DND-41 (cell line): ENCODE measurements at places on chromosomes 6 and 20.

DNA sequence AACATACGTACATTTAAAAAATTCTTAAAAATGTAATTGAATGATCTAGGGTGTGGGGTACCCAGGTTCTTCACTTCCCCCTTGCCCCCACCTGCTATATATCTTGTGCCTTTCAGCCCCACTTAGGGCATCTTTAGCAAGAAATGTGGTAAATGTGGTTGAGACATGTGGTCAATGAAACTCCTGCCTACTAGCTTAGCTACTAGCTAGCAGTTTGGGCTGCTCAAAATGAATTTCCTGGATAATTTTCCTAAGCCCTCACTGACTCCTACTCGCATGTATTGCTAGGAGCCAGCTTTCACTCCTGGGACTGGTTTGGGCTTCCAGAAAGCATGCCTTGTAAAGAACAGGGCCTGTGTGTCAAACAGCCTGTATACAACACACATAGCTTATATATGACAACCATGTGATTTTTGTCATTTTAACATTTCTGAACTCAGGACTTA lies 257.3 kb downstream of the ATXN1 start:
- H3K36me3 ChIP-seq: no peaks in the 10 kb centered on the region
- DNase-seq: peak; percentile 8
- peaks cover 22% of the 10 kb centered on the region for H3K4me1 ChIP-seq
- no peak overlapping the region for H3K27ac ChIP-seq
- H3K4me3 ChIP-seq: no peak overlapping the region
- H3K27me3 ChIP-seq: no peaks in the 10 kb centered on the region

GRCh38 chr20:50123418-50123817 lies 10.5 kb upstream of the UBE2V1 start:
- H3K4me1 ChIP-seq: no peaks in the 10 kb centered on the region
- no peak overlapping the region for H3K4me3 ChIP-seq
- H3K27ac ChIP-seq: no peak overlapping the region
- no peak for DNase-seq
- no peaks in the 10 kb centered on the region for H3K27me3 ChIP-seq
- peaks cover 49% of the 10 kb centered on the region for H3K36me3 ChIP-seq

DNA sequence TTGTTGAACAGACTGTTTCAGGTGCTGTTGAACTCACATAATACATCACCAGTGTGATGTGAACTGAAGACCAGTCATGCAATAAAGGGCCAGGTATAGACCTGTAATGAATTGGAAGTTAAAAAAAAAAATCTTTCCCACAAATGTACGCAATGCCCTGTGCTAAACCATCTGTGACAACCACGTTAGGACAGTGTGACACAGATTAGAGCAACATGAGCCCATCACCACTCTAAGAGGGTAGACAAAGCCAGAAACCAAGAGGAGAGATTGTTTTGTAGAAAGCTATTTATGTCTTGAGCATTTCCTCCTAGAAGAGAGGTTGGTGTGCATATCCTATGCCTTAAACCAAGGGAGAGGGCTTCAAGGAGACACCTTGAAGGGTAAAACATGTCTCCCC lies 77.0 kb upstream of the BEND6 start:
- H3K27ac ChIP-seq: no peak overlapping the region
- no peaks in the 10 kb centered on the region for H3K27me3 ChIP-seq
- H3K4me1 ChIP-seq: no peaks in the 10 kb centered on the region

DNA sequence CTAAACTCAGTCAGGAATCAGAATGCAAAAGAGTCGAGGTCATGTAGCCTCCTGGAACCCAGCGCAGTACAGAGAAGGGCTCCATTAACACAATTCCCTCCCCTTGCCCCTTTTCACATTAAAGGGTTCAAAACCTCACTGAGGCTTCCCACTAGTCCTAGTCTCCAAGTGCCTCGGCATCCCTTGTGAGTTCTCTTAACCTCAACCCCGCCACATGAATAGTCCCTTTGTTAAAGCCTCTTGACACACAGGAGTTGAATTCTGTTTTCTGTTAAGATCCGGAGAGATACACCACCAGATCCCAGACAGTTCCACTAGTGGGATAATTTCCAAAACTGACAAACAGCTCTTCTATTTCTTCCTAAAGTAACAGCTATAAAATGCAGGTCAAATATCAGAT lies 17.8 kb downstream of the PTPRT start:
- no peaks in the 10 kb centered on the region for H3K4me1 ChIP-seq
- H3K27me3 ChIP-seq: peaks cover 9% of the 10 kb centered on the region
- no peak overlapping the region for H3K4me3 ChIP-seq
- no peak overlapping the region for H3K27ac ChIP-seq

DNA sequence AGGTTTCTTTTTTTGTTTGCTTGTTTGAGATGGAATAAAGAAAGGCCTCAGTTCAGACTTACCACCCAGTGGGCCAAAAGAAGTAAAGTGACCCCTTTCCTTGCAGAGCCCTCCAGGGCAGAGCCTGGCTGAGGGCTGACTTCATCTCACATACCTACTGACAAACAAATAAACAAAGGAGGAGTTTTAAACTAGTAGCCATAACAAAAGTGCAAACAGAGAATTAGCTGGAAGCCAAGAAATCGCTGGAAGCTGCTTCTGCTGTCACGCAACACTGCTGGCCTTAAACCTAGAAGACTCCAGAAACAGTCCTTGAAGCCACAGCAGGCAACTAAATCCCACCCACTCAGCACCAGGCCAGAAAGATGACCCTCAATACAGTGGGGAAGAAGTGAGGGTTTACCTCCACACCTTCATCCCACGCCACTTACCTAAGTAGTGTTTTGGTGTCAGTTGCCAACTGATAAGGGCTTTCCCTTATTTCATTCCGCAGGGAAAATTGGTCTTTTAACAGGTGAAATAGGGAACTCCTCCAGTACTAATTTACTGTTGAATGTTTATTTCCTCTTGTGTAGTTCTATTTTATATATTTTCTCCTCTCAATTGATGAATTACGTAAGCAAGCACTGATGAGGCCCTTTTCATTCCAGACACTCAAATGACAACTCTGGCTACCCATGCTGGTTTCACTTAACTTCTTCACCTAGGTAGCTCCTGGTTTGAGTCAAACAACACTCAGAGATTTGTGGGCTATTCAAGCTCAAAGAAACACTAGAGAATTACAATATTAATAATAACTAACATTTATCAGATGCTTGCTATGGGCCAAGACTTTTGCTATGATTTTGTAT lies 46.2 kb downstream of the EDN1 start:
- no peaks in the 10 kb centered on the region for H3K4me1 ChIP-seq
- no peaks in the 10 kb centered on the region for H3K36me3 ChIP-seq
- no peak for DNase-seq
- H3K27me3 ChIP-seq: no peaks in the 10 kb centered on the region
- no peak overlapping the region for H3K4me3 ChIP-seq

- no peak for DNase-seq
- H3K27me3 ChIP-seq: no peaks in the 10 kb centered on the region
- H3K4me3 ChIP-seq: no peak overlapping the region
- H3K27ac ChIP-seq: no peak overlapping the region
- H3K36me3 ChIP-seq: no peaks in the 10 kb centered on the region
- H3K4me1 ChIP-seq: no peaks in the 10 kb centered on the region
Measured at GRCh38 chr6:107556082-107556481, 66.2 kb downstream of the SOBP start.

- no peak for DNase-seq
- no peak overlapping the region for H3K4me3 ChIP-seq
- no peaks in the 10 kb centered on the region for H3K27me3 ChIP-seq
- no peaks in the 10 kb centered on the region for H3K4me1 ChIP-seq
- H3K36me3 ChIP-seq: no peaks in the 10 kb centered on the region
- no peak overlapping the region for H3K27ac ChIP-seq
Measured at GRCh38 chr6:127434651-127435050, 24.5 kb downstream of the KIAA0408 start.

- no peak for DNase-seq
- H3K27ac ChIP-seq: no peak overlapping the region
- no peaks in the 10 kb centered on the region for H3K4me1 ChIP-seq
- H3K4me3 ChIP-seq: no peak overlapping the region
- no peaks in the 10 kb centered on the region for H3K36me3 ChIP-seq
Measured at GRCh38 chr6:31005249-31006020, 4.8 kb upstream of the MUC22 start.

GRCh38 chr6:36428911-36429310 lies 13.7 kb downstream of the PXT1 start:
- no peaks in the 10 kb centered on the region for H3K36me3 ChIP-seq
- no peak for DNase-seq
- no peak overlapping the region for H3K4me3 ChIP-seq
- no peaks in the 10 kb centered on the region for H3K27me3 ChIP-seq
- no peak overlapping the region for H3K27ac ChIP-seq
- H3K4me1 ChIP-seq: peaks cover 3% of the 10 kb centered on the region

DNA sequence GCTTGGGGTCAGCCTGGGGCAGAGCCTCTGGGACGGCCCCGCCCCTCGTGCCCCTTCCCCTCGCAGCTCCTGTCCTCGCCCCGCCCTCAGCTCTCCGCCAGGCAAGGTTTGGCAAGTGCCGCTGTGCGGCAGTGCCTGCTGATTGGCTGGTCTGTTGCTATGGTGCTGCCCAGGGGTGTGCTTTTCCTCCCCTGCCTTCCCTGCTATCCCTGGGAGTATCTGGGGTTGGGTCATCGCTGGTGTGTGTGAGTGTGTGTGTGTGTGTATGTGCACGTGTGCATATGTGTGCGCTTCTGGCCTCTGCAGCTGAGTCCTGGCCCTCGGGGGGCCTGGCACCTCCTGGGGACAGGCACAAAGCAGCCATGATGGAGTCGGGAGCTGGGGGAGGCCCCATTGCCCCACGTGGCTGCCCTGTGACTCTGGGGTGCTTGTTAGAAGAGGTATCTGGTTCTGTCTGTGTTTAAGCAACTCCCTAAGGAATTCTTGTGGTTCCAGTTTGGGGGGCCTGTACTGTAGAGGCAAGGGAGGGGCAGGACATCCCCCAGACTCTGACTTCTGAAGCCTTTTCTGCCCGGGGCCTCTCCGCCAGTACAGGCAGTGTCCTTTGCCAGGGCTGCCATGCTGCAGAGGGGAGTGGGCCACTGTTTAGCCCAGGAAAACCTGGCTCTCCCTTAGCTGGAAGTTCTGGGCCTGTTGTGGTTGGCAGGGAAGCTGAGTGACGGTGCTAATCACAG lies 6.9 kb downstream of the RTEL1 start:
- peaks cover 6% of the 10 kb centered on the region; the same call in 1 of the 2 replicates for H3K4me1 ChIP-seq
- H3K27ac ChIP-seq: no peak overlapping the region
- H3K36me3 ChIP-seq: peaks cover 89% of the 10 kb centered on the region
- no peak for DNase-seq
- no peak overlapping the region for H3K4me3 ChIP-seq

GRCh38 chr6:167470836-167471547 lies 146.1 kb downstream of the TTLL2 start:
- no peaks in the 10 kb centered on the region for H3K36me3 ChIP-seq
- no peak overlapping the region for H3K4me3 ChIP-seq
- DNase-seq: no peak
- H3K27me3 ChIP-seq: no peaks in the 10 kb centered on the region

DNA sequence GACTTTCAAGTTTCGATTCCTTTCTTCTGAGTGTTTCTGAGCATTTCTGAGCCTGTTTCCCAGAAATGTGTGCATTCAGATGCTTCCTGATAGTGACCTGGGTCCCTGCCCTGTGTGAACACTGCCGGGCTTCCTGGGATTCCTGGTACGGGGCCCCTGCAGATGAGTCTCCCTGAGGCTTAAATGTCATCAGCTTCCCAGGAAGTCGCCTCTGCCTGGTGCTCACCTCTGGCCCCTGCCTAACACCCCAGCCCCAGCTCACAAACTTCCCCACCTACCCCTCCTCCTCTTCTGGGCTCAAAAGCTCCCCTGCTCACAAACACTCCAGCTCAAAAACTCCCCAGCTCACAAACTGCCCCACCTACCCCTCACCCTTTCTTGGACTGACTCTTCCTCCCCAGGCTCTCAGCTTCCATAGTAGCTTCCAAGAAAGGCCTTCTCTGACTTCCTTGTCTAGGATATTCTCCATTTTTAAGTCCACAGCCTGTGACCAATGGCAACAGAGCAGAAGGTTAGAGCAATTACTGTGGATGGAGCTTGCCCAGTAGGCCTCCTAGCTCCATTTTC lies 42.0 kb downstream of the TGM2 start:
- H3K4me1 ChIP-seq: no peaks in the 10 kb centered on the region
- H3K36me3 ChIP-seq: no peaks in the 10 kb centered on the region
- H3K27ac ChIP-seq: no peak overlapping the region
- H3K27me3 ChIP-seq: no peaks in the 10 kb centered on the region
- H3K4me3 ChIP-seq: no peak overlapping the region

DNA sequence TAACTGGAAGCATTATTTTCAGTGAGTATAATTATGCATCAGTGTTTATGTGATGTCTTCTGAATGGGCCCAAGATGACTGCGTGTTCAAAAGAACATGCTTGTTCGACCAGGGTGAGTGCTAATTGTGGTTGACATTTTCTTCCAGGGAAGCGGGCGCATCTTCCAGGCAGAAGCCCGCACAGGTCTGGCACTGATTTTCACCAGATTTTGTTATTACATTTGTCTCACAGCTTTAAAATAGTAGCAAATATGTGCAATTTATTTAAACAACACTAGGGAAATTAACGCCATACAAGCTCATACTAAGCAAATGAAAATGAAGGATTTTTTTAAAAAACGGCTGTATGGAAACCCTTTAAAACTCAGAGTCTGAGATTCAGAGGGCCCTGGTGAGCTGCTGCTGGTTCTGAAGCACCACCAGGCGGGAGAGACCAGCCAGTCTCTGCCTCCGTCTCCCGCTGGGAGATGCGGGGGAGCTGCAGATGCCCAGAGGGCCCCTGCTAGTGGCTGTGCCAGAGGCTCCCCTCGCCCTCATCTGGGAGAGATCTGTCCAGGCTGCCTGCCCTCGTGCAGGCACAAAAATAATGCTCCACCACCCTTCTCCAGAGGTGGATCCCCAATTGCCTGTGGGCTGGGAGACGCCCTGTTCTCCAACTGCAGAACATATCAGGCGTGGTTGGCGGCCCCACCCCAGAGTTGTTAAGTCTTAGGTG lies 297.0 kb downstream of the TAF4 start:
- no peak for DNase-seq
- H3K36me3 ChIP-seq: no peaks in the 10 kb centered on the region
- H3K4me1 ChIP-seq: no peaks in the 10 kb centered on the region
- H3K4me3 ChIP-seq: no peak overlapping the region

DNA sequence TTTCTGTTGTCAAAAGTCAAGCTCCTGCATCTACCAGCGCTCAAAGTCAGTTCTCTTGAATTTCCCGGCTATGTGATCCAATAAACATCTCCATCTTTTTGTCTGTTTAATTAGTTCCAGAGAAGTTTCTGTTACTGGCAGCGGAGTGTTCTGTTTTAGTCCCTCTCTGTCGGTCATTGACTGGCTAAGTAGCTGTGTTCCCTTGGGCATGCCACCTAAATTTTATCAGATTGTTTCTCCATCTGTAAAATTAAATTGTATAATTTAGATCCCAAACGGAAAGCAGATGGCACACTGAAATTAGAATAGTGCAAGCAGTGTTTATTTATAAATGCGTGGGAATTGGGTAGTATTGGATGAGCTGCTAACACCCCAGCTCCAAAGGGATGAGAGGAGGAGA lies 29.7 kb upstream of the PRL start:
- no peaks in the 10 kb centered on the region for H3K27me3 ChIP-seq
- no peaks in the 10 kb centered on the region for H3K4me1 ChIP-seq
- no peak overlapping the region for H3K27ac ChIP-seq
- H3K36me3 ChIP-seq: no peaks in the 10 kb centered on the region
